NCI-H460 (cell line): ENCODE measurements at places on chromosomes 1 and 21. TPM values are rescaled to one million over a fixed set of nuclear protein-coding genes. Genes with fewer than 3 reads are reported as not detected.

DNA sequence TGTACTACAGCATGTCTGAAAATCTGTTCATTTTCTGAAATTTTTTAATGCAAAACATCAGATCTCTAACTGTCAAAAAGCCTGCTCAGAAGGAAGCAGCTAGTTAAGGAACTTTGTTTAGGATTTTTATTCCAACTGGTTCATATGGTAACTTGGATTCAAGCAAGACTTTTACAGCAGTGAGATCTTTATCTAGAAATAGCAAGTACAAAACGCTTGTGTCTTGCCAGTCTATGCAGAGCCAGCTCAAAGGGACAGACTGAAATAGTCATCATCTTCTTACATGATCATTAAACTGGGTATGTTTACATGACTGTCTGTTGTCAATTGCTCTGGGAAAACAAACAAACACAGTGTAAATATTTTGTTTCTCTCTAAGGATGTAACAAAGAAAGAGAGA is 37.6 kb downstream of the DDAH1 start:
- no peak for DNase-seq

DNA sequence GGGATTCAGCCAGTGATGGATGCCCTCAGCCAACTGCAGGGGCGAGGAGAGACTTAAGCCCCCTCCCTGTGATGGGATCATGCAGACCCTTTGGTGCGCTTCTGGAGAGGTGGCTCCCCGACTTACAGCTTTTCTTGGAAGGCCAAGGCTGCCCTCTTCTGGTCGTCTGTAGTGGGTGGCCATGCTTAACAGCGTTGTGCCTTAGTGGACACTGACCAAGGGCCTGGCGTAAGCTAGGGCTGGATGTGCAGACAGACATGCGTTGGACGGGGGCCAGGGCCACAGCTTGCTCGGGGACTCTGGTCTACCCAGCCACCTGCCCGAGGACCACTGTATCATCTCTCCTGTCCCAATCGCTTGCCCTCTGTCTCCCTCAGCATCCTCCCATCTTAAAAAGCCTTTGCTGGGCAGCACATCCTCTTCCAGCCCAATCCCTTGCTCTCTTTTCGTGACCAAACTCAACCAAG is 5.5 kb downstream of the AZIN2 start:
- peak; percentile 68 for DNase-seq

GRCh38 chr1:17603091-17603841 is 63.8 kb downstream of the ARHGEF10L start:
- DNase-seq: no peak

The PRDM2 gene
- 7.0 and 7.2 TPM in 2 replicates for total RNA-seq

DNA sequence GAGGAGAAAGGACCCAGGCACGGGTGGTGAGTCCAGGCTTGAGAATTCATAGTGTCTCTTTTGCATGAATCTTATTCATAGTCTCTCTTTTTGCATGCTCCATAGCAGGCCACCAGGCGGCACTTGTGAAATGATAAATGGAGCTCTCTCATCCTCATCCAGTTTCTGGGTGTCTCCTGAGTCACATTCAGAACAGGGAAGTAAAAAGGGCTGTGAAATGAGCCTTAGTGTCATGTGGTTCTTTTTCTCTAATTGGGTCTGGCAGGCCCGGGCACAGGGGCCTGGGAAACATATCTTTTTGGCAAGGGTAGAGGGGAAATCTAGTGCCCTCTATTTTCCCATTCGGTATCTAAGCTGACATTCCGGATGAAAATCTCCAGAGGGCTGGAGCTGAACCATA is 19.1 kb upstream of the NCF2 start:
- peak; percentile 83 for DNase-seq

DNA sequence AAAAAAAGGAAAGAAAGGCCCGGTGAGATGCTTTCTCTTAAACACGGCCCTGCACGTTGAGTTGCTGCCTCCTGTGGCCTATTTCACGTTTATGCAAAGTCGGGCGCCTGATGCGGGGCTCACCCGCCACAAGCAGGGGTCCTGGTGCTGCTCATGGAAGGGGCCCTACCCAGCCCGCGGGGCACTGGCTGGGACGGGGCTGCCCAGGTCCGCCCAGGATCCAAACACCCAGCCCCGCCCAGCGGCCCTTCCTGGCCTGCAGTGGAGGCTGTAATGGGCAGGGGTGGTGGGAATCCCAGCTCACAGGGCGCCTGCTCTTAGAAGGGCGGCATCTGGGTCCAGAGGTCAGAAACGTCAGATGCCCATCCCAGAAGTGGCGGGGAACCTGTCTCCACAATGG is 1.6 kb downstream of the COL6A2 start:
- DNase-seq: no peak

- no peak for DNase-seq
These were observed 3.9 kb upstream of the FLG start for GRCh38 chr1:152328801-152329391.

DNA sequence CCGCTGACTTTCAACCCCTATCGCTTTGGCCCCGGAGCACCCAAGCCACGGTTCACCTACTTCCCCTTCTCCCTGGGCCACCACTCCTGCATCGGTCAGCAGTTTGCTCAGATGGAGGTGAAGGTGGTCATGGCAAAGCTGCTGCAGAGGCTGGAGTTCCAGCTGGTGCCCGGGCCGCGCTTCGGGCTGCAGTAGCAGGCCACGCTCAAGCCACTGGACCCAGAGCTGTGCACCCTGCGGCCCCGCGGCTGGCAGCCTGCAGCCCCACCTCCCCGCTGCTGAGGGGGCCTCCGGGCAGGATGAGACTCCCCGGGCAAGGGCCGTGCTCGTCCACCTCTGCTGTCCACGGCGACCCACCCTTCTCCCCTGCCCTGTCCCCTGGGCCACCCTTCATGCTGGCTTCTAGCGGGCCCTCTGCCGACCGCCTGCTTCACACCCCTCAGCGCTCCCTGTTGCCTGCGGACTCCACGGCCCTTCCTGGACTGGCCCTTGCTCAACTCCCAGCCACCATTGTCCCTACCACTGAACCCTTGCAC is 92.2 kb upstream of the TRABD2B start:
- DNase-seq: no peak

The APOBEC4 gene
- not detected in 2 replicates for total RNA-seq

DNA sequence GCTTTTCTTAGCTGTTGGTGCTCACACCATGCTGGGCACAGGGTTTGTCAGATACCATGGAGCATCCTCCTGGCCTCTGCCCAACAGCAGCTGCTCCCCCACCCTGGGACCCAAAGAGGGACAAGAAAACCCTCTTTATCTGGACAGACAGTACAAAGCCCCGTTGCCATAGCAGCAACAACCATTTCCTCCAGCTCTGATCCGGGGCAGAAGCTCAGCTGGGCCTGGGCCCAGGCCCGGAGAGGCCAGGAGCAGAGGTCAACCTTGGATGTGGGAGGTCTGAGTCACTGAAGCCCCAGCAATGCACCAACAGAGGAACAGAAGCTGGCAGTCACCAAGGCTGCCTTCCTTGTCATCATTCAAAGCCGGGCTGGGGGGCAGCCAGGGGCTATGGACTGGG is 228.4 kb upstream of the POU3F1 start:
- DNase-seq: no peak

GRCh38 chr1:107003972-107004371 is 52.5 kb upstream of the PRMT6 start:
- DNase-seq: no peak

DNA sequence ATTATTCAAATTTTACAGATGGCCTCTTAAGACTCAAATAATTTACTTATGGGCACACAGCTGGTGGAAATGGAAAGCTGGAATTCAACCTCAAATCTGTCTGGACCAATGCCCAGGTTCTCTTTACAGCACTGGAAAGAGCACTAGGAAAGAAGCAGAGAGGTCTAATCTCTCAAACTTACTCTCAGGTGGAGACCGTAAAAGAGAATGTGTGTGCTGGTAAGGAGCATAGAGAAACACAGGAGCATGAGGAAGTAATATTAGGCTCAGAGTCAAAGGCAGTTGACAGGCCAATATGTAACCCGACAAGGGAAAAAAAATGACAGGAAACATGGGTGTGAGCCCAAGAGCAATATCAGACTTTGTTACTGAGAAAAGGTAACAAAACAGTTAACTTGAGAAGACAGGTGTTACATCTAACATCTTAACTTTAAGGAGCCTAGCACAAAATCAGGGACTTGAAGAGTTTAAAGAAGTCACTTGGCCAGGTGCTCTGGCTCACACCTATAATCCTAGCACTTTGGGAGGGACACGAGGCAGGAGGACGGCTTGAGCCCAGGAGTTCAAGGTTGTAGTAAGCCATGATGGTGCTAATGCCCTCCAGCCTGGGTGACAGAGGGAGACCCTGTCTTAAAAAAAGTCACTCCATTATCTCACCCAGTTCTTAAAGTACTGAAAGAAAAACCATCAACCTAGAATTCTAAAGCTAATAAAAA is 20.7 kb downstream of the PPP1R15B start:
- no peak for DNase-seq

The CRTC2 gene
- 17.0 and 18.2 TPM in 2 replicates for total RNA-seq

DNA sequence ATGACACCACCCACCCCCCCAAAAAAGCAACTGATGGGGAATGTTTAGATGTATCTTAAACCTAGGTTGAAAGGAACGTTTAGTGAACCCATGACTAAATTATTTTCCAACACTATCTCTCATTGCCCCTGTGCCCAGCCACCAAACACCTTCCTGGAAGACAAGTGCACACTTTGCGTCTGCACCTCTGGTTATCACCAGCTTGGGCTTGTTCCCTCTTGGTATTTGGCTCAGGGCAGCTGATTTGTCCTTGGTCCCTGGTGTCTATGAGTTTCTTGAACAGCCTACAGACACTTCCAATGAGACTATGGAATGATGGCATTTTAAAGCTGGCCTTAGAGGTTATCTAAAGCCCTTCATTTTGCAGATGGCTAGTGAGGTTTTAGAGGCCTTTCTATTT is 15.5 kb upstream of the RIMKLA start:
- DNase-seq: no peak

GRCh38 chr1:9871021-9871420 is 39.0 kb downstream of the CTNNBIP1 start:
- DNase-seq: no peak

GRCh38 chr1:21955058-21955457 is 17.9 kb upstream of the HSPG2 start:
- DNase-seq: no peak

The CLEC20A gene
- not detected in 2 replicates for total RNA-seq

- peak; percentile 36 for DNase-seq
These were observed 2.3 kb upstream of the KCNC4 start for GRCh38 chr1:110207831-110208230.

DNA sequence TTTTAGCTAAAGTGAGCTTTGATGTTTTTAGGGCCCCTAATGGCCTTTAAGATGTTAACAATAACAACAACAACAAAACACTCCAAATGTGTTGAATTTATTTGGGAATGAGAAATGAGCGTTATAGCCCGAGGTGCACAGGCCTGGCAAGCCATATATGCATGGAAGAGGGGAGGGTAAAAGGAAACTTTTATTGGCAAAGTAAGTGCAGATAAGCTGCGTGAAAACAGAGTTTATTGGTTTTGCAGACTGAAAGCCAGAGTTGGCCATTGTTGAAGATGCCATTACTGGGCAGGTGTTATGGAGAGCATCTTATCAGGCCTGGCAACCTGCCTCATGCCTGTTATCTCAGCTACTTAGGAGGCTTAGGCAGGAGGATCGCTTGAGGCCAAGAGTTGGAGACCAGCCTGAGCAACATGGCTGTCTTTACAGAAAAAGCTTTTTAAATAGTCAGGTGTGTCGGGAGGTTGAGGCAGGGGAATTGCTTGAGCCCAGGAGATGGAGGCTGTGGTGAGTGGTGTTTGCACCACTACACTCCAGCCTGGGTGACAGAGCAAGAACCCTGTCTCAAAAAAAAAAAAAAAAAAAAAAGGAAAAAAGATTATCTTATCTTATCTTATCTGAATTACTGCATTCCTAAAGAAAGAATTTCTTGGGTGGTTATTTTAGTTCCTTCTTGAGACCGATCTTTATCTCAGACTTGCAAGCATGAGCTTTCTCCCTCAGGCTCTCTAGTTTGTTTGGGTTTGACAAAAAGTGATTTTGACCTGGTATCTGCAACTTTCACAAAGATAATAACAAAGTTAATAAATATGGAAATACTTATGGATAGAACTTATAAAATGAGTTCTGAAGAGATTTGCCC is 1.7 kb downstream of the PATJ start:
- no peak for DNase-seq

The PRRX1 gene
- not detected in 2 replicates for total RNA-seq

DNA sequence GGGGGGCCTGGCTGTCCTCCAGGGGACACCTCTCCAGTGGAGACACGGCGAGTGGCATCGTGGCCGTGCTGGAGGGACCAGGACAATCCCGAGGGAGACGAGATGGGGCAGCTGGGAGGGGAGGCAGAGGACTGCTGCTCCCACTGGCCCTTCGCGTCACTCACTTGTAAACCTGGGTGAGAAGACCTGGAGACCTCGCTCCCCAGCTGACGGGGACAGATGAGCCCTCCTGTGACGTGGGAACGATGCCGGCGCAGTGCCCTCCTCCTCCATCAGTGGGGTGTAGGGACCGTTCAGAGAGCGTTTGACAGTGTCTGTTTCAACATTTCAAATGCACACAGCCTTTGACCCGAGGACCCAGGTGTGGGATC is 4.6 kb downstream of the SPATC1L start:
- DNase-seq: no peak

DNA sequence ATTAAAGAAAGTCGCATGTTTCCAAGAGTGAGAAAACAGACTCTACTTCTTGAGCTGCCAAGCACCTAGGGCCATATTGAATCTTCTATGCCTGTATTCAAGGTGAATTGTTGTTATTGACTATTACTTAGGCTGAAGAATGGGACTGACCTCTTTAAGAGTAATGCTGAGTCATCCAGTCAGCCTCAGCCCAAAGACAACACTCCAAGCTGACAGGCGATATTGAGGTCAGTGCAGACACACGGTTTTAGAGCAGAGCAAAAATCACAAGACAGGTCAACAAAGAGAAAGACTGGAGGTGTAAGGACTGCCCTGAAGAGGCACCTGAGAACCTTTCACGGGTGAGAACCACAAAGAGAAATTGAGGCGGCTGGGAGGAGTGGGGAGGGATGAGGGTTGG is 146.9 kb downstream of the MIS18A start:
- peak; percentile 54 for DNase-seq

DNA sequence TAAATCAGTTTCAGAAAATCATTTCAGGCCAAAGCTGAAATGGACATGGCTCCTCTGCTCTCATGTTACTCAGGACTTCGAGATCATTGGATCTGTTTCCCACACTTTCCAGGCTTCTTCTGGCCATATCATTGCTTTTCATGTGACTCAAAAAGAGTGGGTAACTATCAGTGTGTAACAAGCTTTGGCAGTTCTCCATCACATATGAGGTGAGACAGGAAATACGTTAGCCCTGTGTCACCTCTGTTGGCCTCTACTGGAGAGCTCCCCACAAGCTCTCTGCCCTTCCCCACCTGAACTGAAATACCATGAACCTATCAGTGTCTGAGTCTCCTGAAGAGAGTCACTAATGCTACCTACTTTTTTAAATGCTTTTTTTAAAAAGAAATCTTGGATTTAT is 128.2 kb downstream of the LBR start:
- no peak for DNase-seq

GRCh38 chr1:33182896-33183295 is 1.1 kb upstream of the TRIM62 start:
- no peak for DNase-seq

- no peak for DNase-seq
These were observed 33.8 kb upstream of the SLC30A1 start for GRCh38 chr1:211612786-211613107.

- no peak for DNase-seq
These were observed 99.6 kb downstream of the CENPF start for GRCh38 chr1:214702556-214702955.

The AQP10 gene
- not detected in 2 replicates for total RNA-seq

GRCh38 chr1:5913876-5914275 is 78.3 kb downstream of the NPHP4 start:
- DNase-seq: no peak

The OR2T2 gene
- not detected in 2 replicates for total RNA-seq

The RNU5D-1 gene
- total RNA-seq: not detected in 2 replicates

- DNase-seq: no peak
These were observed 101.5 kb upstream of the RUNX3 start for GRCh38 chr1:25031601-25031965.

GRCh38 chr1:181345146-181345545 is 138.2 kb upstream of the CACNA1E start:
- no peak for DNase-seq
